ENCODE measurements at places on chromosomes 2 and 18.

DNA sequence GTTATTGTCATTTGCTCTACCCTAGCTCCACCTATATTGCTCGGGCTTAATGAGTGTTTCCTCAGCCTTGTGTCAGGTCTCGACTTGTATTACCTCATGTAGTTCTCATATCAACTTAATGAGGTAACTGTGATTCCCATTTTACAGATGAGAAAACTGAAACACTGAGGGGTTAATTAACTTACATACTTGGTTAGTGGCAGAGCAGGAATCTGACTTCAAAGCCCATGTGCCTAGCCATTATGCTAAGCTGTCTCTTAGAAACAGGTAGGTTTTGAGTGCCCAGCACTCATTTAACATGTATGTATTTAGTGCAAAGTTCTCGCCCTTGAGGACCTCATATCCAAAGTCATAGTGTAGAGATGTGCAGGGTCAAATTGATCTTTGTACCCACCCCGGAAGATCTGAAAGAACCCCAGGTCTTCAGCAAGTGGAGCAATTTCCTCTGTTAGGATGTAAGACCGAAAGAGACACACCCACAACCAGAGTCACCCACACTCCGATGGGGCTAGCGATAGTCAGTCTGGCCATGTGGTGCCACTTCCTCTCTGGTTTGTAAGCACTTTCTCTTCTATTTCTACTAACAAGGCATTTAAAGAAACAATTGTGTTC, 121.0 kb upstream of the SLC39A10 start:
- no peak for DNase-seq

DNA sequence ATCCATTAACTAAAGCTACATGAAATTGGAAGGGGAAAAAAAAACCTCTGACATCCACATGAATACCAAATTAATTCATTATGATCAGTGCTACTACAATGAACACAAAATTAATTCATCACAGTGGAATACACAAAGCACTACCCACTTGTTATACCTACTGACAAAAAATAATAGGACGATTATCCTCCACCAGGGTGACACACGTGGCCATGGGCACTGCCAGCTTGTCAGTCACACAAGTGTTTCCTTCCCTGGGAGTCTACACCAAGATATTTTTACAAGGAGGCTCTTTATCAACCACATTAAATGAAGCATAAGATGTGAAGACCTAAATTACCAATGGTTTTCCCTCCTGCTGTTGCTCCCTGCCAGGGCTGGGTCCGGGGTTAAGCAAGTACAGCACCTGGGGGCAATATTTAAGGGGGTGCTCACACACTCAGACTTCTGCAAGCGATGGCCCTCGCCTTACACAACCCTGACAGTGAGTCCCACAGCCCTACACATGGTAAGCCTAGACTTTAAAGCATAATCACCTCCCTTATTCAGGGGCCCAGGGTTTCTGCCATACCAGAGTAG, 90.1 kb downstream of the TCF4 start:
- DNase-seq = no peak

- DNase-seq = peak; percentile 13
Measured at GRCh38 chr2:165573534-165574461, 104.3 kb downstream of the CSRNP3 start.

DNA sequence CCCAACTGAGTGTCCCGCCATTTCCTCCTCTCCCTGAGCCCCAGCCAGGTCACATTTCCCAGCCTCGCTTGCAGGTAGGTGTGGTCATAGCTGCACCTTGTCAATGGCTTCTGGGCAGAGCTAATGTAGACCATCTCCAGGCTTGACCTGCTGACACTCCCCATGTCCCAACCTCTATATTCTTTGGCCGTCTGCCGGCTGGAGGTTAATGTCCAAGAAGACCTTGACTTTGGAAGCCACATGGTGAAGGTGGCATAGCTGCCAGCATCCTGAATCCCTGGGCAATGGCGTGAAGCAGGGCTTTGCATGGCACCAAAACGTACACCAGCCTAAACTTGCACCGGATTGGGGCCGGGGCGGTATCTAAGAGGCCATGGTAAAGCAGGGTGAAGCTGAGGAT, 88.3 kb downstream of the SPP2 start:
- no peak for DNase-seq

DNA sequence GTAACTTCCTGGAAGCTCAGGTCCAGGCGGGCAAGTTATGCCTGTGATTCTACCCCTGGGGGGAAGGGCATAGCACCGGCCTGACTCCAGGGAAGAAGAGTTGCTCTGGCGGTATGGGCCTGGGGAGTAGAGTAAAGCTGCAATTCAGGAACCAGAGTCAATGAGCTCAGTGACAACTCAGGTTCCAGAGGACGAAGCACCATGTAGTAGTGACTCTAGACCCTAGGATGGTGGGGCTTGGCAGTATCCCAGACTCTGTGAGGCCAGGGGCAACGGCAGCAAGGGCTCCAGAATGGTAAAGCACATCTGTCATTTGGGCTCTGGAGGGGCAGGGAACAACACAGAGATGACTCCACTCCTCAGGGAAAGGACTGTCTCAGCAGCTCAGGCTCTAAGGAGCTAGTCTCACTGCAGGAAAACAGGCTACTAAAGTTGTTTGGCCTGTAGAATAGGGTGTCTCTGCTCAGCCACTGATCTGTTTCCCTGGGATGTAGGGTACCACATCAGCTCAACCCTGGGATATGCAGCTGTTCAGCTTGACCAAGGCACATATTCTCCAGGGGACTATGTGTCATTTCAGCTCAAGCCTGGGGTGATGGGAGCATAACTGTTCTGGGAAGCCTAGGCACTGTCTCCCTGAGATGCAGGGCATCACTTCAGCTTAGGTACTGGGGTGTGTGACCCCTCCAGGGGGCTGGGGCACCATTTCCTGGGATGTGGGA, 36.2 kb upstream of the RHOB start:
- no peak for DNase-seq

GRCh38 chr2:20021405-20022009, 9.0 kb upstream of the MATN3 start:
- DNase-seq = no peak

GRCh38 chr18:79733135-79733701, 53.6 kb downstream of the CTDP1 start:
- DNase-seq = no peak

DNA sequence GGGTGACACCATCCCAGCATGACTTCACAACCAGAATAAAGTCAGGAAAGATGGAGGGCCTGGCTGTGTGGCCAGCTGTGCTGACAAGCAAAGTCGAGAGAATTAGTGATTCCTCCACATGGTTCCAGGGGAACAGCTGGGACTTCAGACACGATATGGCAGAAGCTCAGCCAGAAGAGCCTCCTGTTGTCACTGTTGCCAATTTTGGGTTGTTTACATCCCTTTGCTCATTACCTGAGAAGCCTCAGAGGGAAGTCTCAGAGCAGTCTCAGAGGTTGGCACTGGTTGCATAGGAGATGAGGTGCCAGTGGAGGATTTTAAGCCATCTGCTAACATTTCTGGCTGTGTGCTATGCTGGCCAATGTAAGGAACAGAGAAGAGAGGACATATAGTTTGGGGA, 16.0 kb downstream of the LINC00305 start:
- DNase-seq = no peak

DNA sequence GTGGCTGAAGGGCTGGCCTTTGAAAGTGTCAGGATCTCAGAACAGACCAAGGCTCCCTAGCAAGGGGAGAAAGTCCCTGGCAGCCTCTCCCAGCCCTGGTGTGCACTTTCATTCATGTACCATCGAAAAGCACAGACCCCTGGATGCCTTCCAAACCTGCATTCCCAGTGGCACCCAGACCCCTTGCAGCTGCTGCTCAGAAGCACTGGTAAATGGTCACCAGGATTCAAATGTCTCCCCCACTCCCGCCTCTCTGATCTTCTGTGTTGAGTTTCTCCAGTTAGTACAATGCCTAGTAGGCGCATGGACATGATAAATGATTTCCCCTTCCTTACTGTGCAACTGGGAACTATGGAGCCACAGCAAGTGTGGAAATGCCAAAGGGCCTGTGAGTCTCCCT, 180.0 kb downstream of the GLI2 start:
- no peak for DNase-seq

DNA sequence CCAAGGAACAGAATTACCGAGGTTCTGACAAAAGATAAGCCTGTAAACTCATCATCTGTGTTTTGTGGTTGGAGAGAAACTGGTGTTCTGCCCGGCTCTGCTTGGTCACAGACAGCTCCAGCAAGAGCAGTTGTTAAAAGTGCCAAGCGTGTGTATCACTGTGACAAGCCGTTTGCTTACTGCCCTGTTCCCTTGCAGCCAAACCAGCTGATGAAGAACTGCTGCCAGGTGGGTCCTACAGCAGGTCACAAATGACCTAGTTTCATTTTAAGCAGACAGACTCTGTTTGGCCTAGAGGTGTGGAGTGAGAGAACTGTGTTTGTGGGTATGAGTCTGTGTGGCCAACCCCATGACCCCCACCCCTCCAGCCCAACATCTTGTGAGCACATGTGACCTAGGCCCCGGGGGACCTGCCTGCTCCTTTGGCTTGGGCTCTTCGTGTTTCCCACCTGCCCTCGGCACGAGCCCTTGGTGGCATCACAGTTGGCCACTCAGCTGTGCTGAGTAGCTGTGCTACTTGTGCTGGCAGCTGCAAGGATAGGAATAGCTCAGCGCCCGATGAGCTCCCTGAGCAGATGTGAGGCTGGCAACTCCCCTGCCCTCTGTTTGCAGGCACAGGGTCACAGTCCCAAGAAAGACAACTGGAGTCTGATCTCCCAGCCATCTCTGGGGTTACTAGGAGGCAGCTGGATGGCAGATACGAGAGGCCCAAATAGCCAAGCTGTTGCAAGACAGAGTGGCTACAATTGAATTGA, 9.7 kb downstream of the OXER1 start:
- DNase-seq = no peak

DNA sequence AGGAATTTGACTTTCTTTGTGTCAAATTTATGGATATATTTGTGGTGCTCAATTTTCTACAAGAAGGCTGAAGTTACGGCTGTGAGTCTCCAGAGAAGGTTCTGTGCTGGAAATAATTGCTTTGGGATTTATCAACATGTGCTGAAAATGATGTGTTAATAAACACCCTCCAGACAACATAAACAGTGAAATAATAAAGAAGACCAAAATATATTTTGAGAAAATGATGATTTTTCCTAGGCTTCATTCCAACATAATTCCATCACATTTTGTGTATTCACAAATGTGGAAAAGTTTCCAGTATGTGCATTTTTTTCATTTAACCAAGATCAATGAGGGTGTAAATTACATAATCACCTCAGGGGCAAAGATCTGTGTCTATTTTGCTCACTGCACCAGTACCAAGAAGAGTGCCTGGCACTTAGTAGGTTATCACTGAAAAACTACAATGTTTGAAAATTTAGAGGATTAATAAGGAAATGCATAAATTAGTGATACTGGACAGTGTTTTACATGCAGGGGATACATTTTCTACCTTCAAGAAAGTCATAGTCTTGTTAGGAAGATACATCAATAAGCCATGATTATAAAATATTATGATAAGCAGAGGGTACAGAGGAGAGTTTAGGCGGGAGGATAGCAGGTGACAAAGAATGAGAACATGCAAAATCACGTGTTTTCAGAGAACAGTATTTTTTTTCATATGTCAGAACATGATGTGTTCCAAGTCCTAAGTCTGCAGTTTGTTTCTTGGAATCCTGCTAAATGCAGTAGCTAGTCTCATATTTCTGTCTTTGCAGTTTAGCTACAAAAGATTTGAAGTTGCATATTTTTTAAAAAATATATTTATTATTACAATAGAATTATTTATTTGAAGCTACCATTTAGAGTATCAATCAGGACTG, 127.6 kb upstream of the DLGAP1 start:
- DNase-seq = no peak

DNA sequence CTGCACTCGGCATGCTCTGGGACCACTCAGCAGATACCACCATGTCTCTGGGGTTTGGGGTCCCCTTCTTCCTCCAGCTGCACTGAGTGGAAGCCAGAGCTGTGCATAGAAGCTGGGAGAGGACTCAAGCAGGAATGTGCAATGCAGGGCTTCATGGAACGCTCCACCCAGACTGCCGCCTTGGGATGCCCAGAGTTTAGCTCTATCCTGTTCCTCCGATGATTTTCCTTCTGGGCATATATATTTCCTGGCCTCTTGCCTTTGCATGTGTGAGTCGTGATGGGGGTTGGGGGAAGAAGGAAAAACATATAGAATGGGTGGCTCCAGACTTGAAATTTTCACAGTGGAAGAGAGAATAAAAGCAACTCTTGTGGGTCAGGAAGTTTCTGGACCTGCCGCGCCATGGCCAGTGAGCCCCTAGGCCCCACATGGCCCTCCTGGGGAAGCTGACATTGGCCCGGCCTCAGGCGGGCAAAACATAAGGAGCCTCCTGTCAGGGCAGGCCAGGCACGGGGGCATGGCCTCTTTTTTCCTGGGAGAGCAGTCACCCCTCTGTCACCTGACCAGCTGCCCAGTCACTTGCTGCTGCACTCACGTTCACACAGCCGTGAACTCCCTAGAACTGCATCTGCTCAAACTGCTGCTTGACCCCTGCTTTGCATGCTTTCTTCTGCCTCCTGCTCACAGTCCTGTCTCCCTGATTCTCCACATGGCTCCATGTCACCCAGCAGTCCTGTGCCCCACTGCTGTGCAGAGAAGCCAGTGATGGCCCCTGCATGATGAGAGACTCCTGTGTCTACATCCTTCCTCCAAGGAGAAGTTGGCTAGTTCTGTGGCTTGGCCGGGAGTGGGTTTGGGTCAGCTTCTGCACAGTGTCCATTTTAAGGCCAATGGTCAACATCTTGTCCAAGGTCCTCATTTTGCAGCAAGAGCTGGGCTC, 197.8 kb downstream of the CTIF start:
- DNase-seq = no peak

DNA sequence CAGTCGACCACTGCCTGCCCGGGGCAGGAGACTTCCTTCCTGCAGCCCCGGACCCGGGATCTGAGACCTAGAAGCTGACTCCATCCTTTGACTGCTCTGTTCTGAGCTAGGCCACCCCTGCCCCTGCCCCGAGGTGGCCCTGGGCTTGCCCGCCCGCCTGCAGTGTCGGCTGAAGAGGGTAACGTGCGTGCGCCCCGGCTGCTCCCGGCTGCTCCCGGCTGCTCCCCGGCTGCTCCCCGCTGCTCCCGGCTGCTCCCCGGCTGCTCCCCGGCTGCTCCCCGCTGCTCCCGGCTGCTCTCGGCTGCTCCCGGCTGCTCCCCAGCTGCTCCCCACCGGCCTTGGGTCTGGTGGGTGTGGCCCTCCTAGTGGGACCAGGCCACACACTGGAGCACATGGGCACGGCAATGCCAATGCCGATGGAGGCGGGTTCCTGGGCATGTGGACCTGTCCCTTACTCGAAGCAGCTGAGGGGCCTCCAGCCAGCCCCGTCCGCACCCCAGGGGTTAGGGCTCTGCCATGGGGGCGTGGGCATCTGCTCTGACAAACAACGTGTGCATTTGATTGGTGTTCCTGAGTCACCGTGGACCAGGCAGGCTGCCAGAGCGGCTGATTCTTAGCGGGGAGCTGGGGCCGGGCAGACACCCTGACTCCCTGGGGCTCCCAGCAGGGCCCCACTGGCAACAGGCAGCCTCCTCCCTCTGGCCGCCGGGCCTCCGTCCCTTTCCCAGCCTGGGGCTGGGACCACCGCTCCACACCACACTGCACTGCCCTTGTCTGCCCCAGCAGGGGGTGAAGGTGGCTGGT, 2.0 kb upstream of the GAL3ST2 start:
- DNase-seq = peak; percentile 31

- DNase-seq = no peak
Measured at GRCh38 chr2:165435611-165436010, 33.9 kb upstream of the CSRNP3 start.

Data from foreskin keratinocyte (primary cell).